ENCODE measurements at places on chromosomes 13 and 19.

- DNase-seq: no peak
Observed at GRCh38 chr13:39469676-39470075, 133.3 kb downstream of the LHFPL6 start.

DNA sequence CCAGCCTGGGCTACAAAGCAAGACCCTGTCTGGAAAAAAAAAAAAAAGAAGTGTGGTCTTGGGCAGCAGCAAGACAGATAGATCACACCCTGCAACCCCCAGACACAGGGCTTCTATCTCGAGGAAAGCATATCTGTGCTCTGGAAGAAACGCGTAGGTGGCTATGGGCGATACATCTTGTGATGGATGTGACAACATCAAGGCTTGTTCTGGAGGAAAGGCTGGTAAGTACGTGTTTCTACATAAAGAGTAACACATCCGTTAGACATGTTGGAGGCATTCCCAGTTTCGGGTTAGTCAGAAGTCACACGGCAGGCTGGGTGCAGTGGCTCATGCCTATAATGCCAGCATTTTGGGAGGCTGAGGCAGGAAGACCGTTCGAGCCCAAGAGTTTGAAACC lies 6.6 kb upstream of the DHDH start:
- DNase-seq: peak; percentile 96

DNA sequence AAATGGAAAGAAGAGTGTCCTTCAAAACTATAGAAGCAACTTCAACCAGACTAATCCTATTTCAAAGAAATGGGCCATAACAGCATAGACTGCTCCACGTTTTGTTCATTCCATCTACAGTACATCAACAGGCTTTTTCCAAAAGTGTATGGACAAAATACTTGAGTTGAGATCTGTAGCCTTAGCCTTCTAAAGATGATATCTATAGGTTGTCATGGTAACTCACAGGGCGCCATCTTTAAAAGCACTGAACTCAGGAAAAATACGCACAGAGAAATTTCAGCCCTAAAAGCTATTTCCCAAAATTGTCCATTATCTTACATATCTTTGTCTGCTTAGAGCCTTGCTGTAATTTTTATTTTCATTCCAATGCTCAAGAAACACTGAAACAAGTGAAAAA lies 439.4 kb upstream of the NBEA start:
- no peak for DNase-seq

- no peak for DNase-seq
Observed at GRCh38 chr13:75368167-75368566, 113.8 kb downstream of the TBC1D4 start.

- DNase-seq: no peak
Observed at GRCh38 chr13:93515267-93515666, 288.7 kb downstream of the GPC6 start.

- DNase-seq: no peak
Observed at GRCh38 chr19:35755550-35756376, 1.1 kb downstream of the HSPB6 start.

DNA sequence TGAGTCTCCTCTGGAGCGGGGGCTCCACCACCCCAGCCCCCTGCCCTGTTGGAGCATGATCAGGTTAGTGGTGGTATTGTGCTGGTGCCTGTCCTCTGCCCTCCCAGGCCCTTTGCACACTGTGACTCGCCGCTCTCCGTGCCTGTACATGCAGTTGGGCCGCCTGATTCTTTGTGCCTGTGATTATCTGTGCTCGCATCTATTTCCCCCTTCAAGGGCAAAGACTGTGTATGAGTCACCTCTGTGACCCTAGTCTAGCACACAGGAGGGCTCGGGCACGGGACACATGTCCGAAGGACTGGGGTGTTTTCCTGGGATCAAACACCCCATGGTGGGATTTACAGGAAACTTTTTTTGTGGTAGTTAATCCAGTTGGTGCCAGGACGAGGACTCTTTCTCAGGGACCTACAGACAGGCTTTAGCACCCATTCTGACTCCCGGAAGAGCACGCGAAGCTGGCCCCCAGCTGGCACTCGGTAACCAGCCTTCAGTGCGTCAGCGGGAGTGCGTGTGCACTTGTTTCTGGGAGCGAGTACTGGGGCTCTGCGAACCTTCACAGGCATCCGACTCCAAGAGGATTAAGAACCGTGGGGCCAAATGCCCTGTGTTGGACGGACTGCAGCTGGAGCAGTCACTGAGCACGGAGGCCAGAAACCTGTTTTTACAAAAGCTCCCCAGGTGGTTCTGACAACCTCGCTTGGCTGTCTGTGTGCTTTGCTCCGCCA lies 6.7 kb downstream of the PPP1R37 start:
- no peak for DNase-seq

GRCh38 chr13:49652355-49653305 lies 24.3 kb downstream of the ARL11 start:
- peak; percentile 63 for DNase-seq

GRCh38 chr13:51971520-51972426 lies 39.5 kb downstream of the ATP7B start:
- no peak for DNase-seq

DNA sequence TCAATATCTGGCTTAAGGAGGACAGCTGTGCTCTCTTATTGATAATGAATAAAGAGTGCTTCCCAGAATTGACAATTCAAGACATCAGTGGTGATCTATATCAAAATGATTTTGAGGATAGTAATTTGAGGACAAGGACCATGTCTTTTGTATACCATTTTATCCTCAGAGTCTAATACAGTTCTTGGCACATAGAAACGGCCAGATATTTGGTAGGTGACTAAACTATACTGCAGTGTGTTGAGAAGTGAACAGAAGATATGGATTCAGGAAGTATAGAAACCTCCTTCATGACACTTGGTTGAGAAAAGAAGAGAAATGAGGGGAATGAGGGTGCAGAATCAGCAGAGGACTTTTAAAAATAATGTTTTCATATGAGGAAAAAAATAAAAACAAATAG lies 16.1 kb upstream of the LMO7 start:
- DNase-seq: no peak

DNA sequence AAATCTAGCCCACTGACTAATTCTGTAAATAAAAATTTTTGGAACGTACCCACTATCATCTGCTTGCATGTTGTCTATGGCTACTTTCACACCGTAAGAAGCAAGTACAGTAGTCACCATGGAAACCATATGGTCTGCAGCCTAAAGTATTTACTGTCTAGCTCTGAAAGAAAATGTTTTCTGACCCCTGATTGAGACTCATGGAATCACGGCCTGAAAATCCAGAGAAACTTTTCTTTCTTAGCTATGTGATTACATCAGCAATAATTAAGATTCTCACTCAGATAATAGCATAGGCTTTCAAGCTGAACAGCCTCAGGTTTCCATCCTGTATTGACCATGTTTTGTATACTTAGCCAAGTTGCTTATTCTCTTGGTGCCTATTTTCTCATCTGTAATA lies 264.6 kb downstream of the NHLRC3 start:
- no peak for DNase-seq

DNA sequence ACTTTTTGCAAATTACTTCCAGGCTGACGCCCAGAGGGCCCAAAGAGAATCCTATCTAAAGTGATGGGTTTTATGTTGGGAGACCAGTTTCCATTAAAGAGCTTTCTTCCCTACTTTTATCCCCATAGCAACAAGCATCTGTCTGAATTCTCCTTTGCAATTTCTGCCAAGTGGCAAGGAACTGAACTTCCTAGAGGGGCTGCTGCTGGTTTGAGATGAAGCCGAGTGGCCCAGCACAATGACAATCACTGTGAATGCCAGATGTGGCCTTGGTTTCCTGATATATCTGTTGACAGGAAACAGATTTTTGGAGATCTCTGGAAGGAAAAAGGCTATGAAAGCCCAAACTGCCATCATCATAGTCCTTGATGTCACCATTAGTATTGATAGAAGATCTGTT lies 198.6 kb downstream of the OXGR1 start:
- DNase-seq: no peak

DNA sequence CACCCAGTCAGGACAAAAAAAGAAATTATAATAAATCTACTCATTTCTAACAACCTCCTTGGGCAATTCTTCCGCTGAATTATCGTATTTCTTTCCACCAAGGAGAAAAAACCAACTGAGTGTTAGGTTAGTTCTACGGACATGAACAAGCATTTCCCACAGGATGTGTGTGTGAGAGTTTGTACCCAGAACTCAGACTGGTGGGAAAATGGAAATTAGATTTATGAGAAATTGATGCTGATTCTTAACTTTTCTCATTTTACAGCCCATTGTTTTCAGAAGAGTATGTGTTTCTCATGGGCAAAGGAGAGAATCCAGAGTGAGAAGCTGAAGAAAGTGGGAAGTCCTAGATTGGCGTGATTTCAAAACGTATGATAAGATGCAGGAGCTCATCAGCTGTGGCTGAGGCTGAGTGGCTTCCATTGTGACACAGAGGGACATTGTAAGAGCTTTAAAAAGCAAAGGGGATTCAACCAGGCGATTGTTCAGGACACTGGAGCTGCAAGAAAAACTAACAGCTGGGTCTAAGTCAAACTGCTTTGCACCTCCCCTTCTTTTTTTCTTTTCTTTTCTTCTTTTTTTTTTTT lies 184.7 kb upstream of the ARGLU1 start:
- DNase-seq: no peak

DNA sequence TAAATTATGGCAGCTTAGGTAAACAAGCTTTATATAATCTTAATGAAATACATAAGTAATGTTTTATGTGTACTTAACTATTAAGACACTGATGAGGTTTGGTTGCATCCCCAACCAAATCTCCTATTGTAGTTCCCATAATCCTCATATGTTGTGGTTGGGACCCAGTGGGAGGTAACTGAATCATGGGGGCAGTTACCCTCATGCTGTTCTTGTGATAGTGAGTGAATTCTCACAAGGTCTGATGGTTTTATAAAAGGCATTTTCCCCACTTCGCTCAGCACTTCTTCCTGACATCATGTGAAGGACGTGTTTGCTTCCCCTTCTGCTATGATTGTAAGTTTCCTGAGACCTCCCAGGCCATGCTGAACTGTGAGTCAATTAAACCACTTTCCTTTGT lies 212.7 kb downstream of the DIAPH3 start:
- DNase-seq: peak; percentile 32

GRCh38 chr13:19955873-19956559 lies 2.5 kb upstream of the ZMYM2 start:
- no peak for DNase-seq

DNA sequence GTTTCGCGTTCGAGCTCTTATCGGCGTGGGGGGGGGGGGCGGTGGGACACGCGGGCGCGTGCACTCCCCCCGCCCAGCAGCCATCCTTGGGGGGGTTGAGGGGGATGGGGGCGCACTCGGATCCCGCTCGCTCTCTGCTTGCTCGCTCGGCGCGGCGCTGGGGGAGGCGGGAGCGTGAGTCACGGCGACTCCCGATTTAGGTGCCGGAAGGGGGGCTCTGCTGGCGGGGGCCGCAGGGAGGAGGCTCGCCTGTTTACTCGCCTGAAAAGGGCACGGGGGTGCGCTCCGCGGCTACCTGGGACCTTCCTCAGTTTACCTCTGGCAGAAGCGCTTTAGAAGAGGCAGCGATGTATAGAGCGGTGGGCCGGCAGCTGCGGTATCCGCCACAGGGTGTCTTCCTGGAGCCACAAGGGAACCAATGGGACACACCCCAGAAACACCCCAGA lies 1.1 kb upstream of the PDE4A start:
- DNase-seq: no peak

GRCh38 chr19:16637535-16637934 lies 9.5 kb upstream of the MED26 start:
- DNase-seq: no peak

GRCh38 chr13:25992076-25992475 lies 59.7 kb downstream of the SHISA2 start:
- no peak for DNase-seq

DNA sequence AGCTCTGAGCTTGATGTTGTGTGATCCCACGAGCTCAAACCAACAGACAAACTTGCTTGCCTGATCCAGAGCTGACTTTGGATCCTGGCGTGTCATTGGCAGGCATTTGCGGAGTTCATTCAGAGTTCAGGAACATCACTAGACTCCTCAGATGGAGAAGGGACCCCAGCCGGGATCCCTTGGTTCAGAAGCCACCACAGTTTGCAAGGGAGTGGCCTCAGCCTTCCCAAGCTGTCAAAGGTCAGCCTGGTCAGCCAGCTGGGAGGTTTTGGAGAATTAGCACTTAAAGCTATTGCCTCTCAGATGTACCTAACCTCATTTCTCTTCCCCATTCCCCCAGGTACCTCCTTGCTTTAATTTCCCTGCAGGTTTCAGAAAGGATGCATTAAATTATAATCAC lies 208.8 kb upstream of the SOX21 start:
- DNase-seq: no peak

DNA sequence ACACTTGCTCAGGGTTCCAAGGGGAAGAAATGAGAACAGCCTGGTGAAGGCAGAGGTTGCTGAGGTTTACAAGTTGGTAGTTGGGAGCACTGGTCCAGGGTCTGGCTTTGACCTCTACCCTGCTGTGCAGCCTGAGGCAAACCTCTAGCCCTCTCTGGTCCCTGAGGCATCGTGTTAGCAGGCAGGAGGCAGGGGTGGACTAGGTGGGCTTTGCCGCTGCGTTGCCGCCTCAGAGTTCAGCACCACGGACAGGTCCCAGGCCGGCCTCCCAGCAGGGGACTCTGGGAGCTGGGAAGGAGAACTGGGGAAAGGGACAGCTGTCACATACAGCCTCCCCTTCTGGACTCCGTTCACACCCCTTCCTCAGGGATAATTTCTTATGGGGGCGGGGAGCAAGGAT lies 3.1 kb downstream of the NCAN start:
- peak; percentile 53 for DNase-seq

DNA sequence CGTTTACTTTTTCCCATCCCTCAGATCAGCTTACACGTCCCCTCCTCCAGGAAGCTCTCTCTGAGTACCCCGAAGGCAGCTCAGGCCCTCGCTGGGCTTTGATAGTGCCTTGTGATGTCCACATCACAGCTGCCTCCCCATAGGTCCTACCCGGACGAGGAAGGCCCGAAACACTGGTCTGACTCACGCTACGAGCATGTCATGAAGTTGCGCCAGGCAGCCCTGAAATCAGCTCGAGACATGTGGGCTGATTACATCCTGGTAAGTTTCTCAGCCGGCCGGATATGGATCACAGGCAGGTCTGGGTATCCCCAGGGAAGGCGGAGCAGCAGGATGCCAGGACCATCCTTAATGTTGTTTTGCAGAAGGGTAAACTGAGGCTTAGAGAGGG lies 4.8 kb downstream of the COLGALT1 start:
- peak; percentile 95 for DNase-seq

DNA sequence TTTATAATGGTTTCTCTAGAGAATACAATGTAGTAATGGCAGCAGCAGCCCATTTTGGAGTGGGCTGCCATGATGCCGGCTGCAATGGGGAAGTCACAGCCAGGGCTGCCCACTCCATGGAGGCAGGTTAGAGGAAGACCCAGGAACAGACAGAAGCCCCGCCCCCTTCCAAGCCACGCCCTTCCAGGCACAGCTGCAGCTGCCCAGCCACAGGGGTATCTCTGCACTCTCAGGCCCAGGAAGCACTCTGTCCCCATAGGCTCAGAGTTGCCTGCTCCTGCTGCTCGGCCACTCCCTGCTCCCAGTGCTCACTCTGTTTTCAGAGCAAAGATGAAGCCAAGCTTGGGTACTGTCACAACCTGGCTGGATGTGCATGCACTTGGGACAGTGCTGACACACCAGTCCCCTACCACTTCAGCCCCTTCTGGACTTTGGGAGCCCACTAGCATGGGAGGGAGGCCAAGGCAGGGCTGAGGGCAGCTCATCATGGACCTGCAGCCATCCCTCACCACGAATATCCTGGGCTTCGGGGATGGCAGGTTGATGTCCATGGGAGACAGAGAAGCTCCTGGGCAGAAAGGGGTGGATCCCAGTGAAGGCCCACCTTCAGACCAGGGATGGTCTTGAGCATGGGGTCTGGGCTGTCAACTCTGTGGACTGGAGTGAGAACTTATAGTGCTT lies 1224.2 kb downstream of the SLITRK5 start:
- no peak for DNase-seq

All from suppressor macrophage treated with lipopolysaccharide for 1 hour (primary cell).